ENCODE measurements at places on chromosomes 4 and X.

DNA sequence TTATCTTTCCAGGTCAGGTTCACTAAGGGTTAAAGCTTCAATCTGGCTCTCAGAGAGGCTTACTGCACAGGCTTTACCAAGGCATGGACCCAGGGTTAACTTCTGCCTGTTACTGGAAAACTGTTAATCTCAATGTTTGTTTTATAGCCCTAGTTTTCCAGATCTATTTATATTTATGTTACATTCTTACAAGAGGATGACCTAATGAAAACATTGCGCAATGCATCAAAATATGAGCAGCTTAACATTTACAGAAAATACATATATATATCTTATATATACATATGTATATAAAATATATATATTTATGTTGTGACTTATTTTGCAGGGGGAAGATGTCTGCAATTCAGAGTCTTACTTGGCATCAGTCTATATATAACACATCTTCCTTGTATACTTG lies 112.3 kb downstream of the PCDH19 start:
- no peak for DNase-seq

DNA sequence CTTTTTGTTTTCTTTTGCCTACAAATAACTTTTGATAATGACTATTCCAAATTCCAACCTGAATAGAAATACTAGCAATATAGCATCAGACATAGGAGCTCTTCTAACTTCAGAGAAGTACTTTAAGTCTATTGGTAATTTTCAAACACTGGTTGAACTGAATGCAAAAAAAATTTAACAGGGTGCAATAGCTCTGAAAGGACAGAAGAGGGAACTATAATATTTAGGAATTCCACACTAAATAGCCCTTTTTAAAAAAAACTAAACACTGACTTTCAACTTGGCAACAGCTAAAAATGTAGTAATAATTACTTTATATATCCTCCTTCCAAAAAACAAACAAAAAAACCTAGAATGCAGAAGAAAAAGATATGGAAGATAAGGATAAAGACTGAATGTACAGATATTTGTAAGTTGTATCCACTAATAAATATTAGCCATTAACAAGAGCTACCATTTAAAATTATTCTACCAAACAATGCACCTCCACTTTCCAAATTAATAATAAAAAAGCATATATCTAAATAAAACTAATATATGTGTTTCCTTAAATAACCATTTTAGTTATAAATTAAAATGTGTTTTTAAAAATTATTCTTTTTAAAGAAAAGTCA lies 81.4 kb downstream of the FBXW7 start:
- no peak for DNase-seq

DNA sequence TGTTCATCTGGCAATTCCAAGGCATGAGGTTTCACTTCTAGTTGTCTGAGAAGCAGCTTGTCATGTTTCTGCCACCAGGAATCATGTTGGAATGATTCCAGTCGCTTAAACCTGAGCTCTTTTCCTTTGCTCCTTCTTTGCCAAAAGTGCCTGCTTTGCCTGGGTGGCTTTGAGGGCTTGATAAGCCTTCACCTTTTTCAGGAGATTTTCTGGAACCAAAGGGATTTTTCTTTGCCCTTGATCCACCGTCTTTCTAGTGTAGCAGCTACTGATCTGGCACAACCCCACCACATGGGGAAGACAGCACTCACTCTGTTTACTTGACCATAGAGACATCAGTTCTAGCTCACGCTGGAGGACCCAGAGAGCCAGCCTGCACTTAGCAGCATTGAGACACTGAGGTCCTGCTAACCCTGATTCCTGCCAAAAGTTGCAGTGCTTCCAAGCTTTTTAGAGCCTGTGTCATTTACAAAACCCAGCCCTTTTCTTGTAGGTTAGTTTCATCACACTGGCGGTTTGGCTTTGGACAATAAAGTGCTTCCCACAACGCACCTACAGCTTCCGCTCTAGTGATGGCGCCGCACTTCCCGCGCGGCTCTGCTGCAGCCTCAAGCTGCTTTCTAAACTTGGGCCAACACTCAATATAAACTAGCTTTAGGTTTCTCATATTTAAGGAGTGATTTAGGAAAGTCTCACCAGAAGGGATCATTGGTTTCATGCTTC lies 7.3 kb upstream of the CCNI start:
- DNase-seq, result no peak

DNA sequence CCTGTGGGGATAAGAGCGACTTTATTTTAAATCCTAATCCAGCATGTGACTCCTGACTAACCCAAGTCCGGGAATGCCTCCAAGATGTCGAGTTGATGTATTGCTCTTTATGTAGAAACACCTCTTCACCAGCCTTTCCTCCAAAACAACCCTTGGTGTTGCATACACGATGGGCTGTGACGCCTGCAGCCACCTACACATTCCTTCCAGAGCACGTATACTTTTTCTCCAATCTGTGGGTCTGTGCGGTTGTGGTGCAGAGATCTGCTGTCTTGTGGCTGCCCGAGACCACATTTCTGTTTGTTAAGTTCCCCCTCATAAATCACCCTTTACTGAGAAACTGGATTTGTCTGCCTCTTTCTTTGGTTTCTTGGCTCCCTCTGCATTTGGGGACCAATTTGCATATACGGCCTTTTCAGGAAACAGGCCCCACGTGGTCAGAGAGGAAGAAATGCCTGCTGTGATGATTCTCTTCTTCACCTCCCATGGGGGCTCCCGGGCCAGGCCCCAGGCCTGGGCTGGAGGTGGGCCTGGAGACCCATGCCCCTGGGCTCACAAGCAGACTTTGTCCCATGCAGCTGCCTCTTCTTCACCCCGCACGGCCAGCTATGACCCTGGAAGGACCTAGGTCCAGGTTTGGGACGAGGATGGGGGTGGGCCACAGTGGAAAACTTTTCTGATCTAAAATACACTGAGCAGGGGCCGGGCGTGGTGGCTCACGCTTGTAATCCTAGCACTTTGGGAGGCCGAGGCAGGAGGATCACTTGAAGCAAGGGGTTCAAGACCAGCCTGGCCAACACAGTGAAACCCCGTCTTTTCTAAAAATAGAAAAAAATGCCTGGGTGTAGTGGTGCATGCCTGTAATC lies 21.4 kb upstream of the AFAP1 start:
- DNase-seq, result peak; percentile 98

- DNase-seq, result no peak
Observed at GRCh38 chr4:101205916-101206315, 141.4 kb downstream of the PPP3CA start.

- no peak for DNase-seq
Observed at GRCh38 chr4:21002286-21002685, 302.0 kb downstream of the PACRGL start.

DNA sequence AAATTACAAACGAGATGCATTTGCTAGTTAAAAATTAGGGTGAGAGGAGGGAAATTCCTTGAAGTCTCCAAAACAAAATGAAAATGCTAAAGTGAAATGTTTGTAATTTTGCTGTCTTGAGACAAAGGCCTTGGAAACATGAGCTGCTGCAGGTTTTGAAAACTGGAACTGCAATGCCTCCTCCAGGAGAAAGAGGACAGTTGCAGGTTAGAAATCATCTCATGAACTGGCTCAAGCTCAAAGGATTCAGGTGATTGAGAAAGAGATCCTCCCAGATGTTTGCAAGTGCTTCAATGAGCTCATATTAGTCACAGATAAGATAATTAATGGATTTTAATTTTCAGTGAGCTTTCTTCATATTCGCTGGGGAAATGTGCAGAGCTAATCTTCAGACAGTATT lies 32.4 kb downstream of the SMPX start:
- DNase-seq, result no peak

DNA sequence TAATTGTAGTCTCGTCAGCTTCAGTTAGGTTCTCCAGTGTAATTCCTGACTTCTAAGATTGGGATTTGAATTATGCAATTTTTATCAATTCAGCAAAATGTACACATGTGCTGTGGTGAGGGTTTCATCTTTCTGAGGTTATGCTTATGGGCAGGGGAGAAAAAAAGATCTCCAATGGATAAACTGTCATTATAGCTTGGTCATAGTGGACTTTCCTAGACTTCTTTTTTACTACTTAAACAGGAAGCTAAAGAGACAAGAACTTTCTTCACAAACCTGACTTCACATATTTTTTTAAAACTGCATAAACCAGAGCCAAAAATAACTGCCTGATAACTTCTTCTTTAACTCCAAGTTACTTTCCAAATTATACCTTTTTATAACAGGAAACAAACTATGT lies 21.7 kb upstream of the SPP1 start:
- DNase-seq, result no peak

DNA sequence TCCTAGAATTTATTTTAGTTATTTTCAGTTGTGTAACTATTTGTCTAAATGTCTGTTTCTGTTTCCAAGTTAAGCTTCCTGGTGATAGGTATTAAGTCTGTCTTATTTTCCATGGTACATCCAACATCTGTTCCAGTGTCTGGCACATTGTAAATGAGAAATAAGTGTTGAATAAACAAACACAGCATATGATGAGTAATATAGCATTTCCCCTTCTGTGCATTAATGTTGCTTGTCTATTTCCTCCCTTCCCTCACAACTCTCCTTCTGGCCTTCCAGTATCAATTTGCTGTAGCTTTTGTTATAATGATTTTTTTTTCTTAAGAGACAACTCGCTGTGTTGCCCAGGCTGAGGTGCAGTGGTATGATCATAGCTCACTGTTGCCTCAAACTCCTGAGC lies 36.1 kb downstream of the COPS4 start:
- no peak for DNase-seq

GRCh38 chr4:177051473-177052060 lies 258.1 kb upstream of the NEIL3 start:
- DNase-seq, result no peak

GRCh38 chr4:169774466-169775445 lies 17.0 kb upstream of the HPF1 start:
- DNase-seq, result no peak

DNA sequence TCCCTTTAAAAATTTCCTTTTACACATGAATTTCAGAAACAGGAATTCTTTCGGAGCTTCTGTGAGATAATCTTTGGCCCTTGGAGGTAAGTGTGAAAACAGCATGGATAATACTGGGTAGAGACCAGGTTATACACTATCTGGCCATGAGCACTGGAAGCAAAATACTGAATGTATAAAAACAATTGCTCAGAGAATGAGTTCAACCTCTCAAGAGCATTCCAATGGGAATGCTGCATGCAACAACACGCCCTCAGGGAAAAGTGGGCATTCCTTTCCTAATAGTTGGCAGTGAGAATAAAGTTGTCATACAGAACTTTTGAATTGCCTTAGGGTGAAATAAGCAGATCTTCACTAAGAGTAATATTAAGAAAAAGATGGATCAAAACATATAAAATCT lies 574.8 kb upstream of the DIPK2B start:
- DNase-seq, result peak; percentile 69

- DNase-seq, result no peak
Observed at GRCh38 chrX:129781680-129782495, 2.1 kb downstream of the SASH3 start.

DNA sequence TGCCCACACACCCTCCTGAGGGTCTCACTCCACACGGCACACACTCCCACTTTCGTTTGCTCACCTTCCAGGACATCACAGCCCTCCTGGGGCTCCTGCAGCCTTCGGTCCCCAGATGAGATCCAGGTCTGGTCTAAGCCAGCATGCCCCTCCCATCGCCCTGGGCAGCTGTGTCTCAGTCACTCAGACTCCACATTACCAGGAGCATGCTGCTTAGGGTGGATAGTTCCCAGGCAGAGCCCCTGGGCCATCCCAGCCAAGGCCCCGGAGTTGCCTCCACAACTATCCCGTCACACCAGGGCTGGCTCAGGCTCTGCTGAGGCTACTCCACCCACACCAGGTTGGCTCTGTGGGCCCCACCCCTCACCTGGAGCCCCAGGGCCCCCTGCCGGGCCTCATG lies 50.4 kb upstream of the PSAPL1 start:
- no peak for DNase-seq

GRCh38 chr4:141614878-141615586 lies 21.4 kb upstream of the IL15 start:
- no peak for DNase-seq

DNA sequence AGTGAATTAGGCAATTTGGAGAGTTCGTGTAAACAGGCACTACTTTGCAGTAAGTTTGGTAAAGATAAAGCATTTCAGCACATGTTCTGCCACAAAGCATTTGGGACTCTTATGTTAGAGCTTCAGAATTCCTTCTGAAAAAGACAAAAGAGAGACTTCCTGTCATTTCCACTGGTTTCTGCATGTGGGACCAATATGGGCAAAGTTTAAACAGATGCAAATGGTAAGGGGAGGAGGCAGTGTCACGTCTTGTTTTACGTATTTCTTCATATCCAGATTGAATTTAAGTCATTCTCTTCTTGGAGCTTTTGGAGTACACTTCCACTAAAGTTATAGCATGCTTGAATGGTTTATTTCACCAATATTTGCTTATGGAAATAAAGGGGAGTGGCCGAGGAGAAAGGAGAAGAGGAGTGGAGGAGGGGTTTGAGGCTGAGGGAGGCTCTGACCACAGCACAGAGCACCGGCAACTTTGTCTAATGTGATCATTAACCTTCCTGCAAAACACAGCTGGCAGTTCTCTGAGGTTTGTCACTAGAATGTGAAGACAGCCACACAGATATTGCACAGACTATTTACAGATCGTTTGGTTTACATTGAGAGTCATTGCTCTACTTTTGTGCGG lies at the start of gene APELA:
TSS of gene APELA (plus strand) at position 479 of the 625 bp plus-strand sequence. CDS start 154 bp downstream, outside the sequence.
- DNase-seq, result no peak

DNA sequence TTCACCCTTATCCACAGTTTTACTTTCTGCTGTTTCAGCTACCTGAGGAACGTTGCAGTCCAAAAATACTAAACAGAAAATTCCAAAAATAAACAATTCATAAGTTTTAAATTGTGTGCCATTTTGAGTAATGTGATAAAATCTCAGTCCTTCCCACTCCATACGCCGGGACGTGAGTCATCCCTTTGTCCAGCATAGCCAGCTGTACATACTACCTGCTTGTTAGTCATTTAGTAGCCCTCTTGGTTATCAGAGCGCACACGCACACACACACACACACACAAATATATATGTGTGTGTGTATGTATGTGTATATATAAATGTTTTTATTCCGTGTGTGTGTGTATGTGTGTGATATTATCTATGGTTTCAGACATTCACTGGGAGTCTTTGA lies 4.8 kb upstream of the CCSER1 start:
- no peak for DNase-seq

- DNase-seq, result no peak
Observed at GRCh38 chrX:80578517-80579105, 158.4 kb downstream of the TENT5D start.

DNA sequence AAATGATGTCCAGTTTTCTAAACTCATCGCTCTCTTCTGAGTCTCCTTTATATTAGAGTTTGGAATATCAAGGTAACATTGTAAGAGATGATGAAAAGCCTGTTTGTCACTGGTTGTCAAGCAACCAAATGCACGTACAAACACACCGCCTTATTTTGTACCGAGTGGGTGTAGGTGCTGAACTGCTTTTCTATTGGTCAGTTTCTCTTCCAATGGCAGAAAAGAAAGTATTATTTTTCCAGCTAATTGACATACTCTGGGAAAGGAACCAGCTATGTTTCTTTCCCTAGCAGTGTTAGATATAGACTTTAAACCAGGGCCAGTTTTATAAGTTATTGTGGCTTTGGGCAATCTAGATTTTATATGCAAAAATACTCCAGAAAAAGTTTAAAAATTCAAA lies 6.6 kb upstream of the PPM1K start:
- no peak for DNase-seq
